Effector memory CD4-positive, alpha-beta T cell (primary cell): ENCODE measurements at places on chromosomes 6 and 20.

DNA sequence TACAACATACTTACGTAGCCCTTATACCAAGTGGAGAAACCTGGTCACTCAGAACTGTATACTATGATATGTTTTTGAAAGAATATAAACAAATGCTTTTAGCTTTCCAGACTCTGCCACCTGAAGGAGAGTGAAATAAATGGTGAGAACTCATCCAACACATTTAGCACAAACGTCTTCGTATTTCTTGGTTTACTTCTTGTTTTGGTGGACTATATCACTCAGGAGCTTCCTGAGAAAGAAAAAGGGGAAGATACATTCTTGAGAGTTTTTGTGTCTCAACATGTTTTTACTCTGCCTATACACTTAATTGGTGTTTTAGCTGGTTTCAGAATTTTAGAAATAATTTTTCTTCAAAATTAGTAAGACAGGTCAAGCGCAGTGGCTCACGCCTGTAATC is 19.4 kb upstream of the CTAGE9 start:
- H3K4me3 ChIP-seq: no peak overlapping the region
- H3K4me1 ChIP-seq: no peaks in the 10 kb centered on the region
- no peaks in the 10 kb centered on the region for H3K36me3 ChIP-seq
- DNase-seq: no peak
- no peak overlapping the region for H3K27ac ChIP-seq

GRCh38 chr20:58839991-58840747 is 10.5 kb downstream of the GNAS-AS1 start:
- H3K27ac ChIP-seq: no peak overlapping the region
- no peak for DNase-seq
- H3K4me1 ChIP-seq: no peaks in the 10 kb centered on the region
- H3K27me3 ChIP-seq: peaks cover 9% of the 10 kb centered on the region
- H3K36me3 ChIP-seq: no peaks in the 10 kb centered on the region
- no peak overlapping the region for H3K4me3 ChIP-seq

DNA sequence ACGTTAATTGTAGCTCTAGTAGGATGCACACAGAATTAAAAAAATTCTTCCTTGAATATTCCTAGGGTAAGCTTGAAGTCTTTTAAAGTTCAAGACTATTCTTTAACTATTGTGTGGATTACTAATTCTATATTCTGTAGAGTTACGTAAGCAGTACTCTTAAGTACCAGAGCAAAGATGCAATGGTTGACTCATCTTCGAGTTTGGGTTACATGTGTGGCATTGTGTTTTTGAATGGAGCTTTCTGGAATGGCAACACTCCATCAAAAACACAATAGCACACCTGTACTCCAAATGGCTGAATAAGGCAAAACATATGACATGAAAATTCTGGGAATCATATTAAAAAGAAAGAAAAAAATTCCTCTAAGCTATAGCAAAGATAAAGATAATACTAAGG is 33.5 kb upstream of the CEP162 start:
- no peak overlapping the region for H3K27ac ChIP-seq
- no peak overlapping the region for H3K4me3 ChIP-seq
- H3K4me1 ChIP-seq: no peaks in the 10 kb centered on the region
- DNase-seq: no peak
- H3K27me3 ChIP-seq: no peaks in the 10 kb centered on the region

DNA sequence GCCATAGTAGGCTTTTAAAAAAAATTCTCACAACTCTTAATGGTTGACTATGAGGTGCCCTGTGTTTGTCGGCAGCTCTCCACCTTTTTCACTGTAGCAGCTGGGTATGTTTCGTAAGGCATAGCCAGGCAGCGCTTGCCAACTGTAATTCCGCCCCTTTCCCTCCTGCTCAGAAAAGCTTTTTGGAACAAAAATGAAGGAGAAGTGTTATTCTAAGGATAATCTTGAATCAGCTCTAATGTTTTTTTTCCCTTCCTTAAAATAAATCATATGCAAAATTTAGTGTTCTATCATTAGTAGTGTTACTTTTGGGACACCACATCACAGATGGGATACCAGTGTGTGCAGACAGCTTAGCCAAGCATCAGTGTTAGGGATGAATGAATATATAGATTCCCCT is 21.2 kb downstream of the RIOK1 start:
- H3K27ac ChIP-seq: no peak overlapping the region
- H3K4me3 ChIP-seq: no peak overlapping the region
- peaks cover 71% of the 10 kb centered on the region for H3K36me3 ChIP-seq

GRCh38 chr20:32762754-32763201 is 593 bp downstream of the DNMT3B start:
- H3K27me3 ChIP-seq: no peaks in the 10 kb centered on the region
- no peak overlapping the region for H3K27ac ChIP-seq
- H3K4me3 ChIP-seq: peak overlapping the region; percentile 74
- DNase-seq: no peak
- H3K4me1 ChIP-seq: peaks cover 13% of the 10 kb centered on the region

- H3K4me1 ChIP-seq: no peaks in the 10 kb centered on the region
- DNase-seq: no peak
- H3K4me3 ChIP-seq: no peak overlapping the region
- no peaks in the 10 kb centered on the region for H3K36me3 ChIP-seq
- H3K27ac ChIP-seq: no peak overlapping the region
These were observed 118.2 kb downstream of the PTCHD4 start for GRCh38 chr6:47992809-47993208.

GRCh38 chr6:30965140-30965601 is 18.3 kb upstream of the MUC21 start:
- no peak for DNase-seq
- H3K4me1 ChIP-seq: no peaks in the 10 kb centered on the region
- H3K27me3 ChIP-seq: no peaks in the 10 kb centered on the region
- no peak overlapping the region for H3K4me3 ChIP-seq
- no peaks in the 10 kb centered on the region for H3K36me3 ChIP-seq

DNA sequence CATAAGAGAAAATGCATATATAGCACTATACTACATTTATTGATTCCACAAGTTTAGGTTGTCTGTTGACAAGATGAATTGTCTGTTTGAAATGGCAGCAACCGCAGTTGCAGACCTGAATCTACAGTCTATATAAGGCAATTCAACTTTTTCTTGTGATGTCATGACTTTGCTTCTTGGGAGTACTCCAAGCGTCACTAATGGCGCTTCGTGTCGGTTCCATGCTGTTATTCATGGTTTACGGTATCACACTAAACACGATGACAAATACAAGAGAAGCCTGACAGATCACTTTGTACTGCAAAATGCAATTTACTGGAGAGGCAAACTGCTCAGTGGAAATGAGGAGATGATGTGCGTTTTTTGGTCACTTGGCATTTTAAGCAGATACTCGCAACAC is 280.3 kb upstream of the TCF21 start:
- no peaks in the 10 kb centered on the region for H3K36me3 ChIP-seq
- H3K4me3 ChIP-seq: no peak overlapping the region
- H3K27me3 ChIP-seq: no peaks in the 10 kb centered on the region

GRCh38 chr6:150638765-150639164 is 39.1 kb downstream of the PLEKHG1 start:
- DNase-seq: no peak
- H3K36me3 ChIP-seq: no peaks in the 10 kb centered on the region
- H3K4me3 ChIP-seq: no peak overlapping the region
- no peaks in the 10 kb centered on the region for H3K4me1 ChIP-seq
- H3K27me3 ChIP-seq: no peaks in the 10 kb centered on the region
- no peak overlapping the region for H3K27ac ChIP-seq

- no peaks in the 10 kb centered on the region for H3K4me1 ChIP-seq
- no peak for DNase-seq
- H3K27me3 ChIP-seq: no peaks in the 10 kb centered on the region
- H3K36me3 ChIP-seq: no peaks in the 10 kb centered on the region
- no peak overlapping the region for H3K27ac ChIP-seq
These were observed 85.3 kb upstream of the BHLHE23 start for GRCh38 chr20:63091901-63092659.

DNA sequence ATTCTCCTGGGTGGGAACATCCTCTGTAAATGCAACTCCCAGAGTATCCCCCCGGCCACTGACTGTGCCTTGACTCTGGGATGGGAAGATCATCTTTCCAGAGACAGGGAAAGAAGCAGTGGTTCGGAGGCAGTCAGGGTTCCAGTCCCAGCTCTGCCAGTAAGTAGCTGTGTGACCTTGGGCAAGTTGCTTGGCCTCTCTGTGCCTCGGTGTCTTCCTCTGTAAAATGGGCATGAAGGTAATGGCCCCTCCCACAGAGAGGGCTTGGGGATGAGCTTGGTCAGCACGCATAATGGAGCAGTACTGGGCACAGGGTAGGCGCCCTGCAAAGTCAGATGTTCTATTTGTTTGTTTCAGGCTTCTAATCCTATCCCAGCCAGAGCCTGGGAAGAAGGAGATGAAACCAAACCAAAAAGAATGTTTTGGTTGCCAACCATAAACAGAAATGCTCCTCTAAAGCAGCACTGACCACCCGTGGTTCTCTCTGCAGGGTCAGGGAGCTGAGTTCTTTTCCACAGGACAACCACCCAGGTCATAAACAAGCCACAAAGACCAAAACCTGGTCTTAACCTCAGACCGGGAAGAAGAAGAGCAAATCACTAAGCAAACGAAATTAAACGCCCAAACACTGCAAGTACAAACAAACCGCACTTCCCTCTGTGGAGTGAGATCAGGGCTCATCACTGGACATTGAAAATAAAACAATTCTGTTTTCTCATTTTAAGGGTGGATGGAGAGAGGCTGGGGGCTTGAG is 381.0 kb upstream of the SULF2 start:
- H3K27ac ChIP-seq: no peak overlapping the region
- no peaks in the 10 kb centered on the region for H3K4me1 ChIP-seq
- DNase-seq: no peak
- no peaks in the 10 kb centered on the region for H3K27me3 ChIP-seq
- no peaks in the 10 kb centered on the region for H3K36me3 ChIP-seq

DNA sequence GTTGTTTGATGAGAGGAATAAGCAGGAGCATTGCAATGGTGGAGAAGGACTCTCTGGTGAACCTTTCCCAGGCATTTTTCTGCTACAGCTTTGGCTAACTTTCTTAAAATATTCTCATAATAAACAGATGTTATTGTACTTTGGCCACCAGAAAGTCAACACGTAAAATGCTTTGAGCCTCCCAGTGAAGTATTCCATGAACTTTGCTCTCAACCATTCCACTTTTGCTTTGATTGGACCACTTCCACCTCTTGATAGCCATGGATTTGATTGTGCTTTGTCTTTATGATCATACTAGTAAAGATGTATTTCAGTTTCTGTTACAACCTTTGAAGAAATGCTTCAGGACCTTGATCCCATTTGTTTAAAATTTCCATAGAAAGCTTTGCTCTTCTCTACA is 241.1 kb downstream of the TENT5A start:
- no peak overlapping the region for H3K4me3 ChIP-seq
- no peaks in the 10 kb centered on the region for H3K4me1 ChIP-seq
- no peaks in the 10 kb centered on the region for H3K36me3 ChIP-seq
- H3K27me3 ChIP-seq: no peaks in the 10 kb centered on the region
- no peak overlapping the region for H3K27ac ChIP-seq
- DNase-seq: no peak

- no peaks in the 10 kb centered on the region for H3K36me3 ChIP-seq
- no peak for DNase-seq
- no peak overlapping the region for H3K27ac ChIP-seq
- H3K4me1 ChIP-seq: no peaks in the 10 kb centered on the region
- H3K27me3 ChIP-seq: no peaks in the 10 kb centered on the region
- H3K4me3 ChIP-seq: no peak overlapping the region
These were observed 104.9 kb downstream of the CENPW start for GRCh38 chr6:126444659-126445273.

- peaks cover 7% of the 10 kb centered on the region for H3K36me3 ChIP-seq
- no peaks in the 10 kb centered on the region for H3K27me3 ChIP-seq
- no peaks in the 10 kb centered on the region for H3K4me1 ChIP-seq
- no peak overlapping the region for H3K27ac ChIP-seq
- no peak overlapping the region for H3K4me3 ChIP-seq
These were observed 54.7 kb upstream of the CDKAL1 start for GRCh38 chr6:20479526-20479925.

DNA sequence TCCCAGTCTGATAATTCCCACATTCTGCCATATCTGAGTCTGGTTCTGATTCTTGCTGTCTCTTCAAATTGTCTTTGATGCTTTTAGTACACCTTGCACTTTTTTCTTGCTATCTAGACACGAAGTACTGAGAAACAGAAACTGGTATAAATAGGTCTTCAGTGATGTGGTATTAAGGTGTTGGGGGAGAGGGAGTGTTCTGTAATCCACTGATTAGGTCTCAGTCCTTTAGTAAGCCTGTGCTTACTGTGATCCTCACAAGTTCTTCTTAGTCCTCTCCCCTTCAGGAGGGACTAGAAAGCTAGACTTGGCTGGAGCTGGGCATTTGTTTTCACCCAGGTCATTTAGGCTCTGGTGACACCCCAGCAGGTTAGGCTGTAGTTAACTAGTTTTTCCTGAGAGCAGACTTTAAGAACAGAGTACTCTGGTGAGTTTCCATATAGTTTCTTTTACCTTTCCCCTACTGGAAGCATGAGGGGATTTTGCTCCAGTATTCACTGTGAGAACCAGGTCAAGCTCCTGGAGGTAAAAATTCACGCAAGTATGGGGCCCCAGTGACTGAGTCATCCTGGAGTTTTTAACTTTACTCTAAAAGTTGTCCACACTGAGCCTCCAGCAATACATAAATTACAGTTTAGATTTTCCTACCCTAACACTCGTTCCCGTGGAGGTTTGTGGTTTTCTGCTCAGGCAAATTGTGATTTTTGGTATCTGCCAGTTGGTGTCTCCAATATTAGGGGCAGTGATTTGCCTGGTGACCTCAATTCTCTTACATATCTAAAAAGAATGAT is 154.6 kb downstream of the CDKAL1 start:
- no peak overlapping the region for H3K4me3 ChIP-seq
- no peaks in the 10 kb centered on the region for H3K36me3 ChIP-seq
- H3K27ac ChIP-seq: no peak overlapping the region
- H3K27me3 ChIP-seq: no peaks in the 10 kb centered on the region

GRCh38 chr6:135479601-135480000 is 17.9 kb downstream of the AHI1 start:
- H3K4me3 ChIP-seq: no peak overlapping the region
- no peaks in the 10 kb centered on the region for H3K4me1 ChIP-seq
- DNase-seq: no peak
- H3K27ac ChIP-seq: no peak overlapping the region
- H3K36me3 ChIP-seq: no peaks in the 10 kb centered on the region
- H3K27me3 ChIP-seq: no peaks in the 10 kb centered on the region

DNA sequence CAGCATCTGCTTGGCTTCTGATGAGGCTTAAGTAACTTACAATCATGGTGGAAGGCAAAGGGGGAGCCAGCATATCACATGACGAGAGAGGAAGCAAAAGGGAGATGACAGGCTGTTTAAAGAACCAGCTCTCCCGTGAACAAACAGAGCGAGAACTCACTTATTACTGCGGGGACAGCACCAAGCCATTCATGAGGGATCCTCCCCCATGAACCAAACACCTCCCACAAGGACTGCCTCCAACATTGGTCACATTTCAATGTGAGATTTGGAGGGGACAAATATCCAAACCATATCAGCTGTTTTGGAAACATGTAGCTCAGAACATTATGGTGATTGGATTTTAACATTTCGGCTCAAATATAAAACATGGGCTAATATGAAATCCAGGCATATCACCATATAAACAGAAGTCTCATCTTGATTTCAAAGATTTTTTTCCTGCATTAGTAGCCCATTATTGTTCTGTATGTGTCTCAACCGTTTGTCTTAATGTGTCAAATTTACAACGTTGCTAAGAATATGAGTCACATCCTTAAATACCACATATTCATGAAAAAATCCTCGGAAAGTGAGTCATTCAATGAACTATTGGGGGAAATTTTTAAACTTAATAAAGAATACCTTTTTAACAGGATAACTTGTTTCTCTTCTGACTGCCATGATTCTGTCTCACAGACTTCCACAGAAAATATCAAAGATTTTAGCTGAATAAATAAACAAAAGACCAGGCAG is 894.3 kb downstream of the TFAP2A start:
- H3K36me3 ChIP-seq: no peaks in the 10 kb centered on the region
- H3K4me1 ChIP-seq: no peaks in the 10 kb centered on the region
- DNase-seq: no peak
- H3K27ac ChIP-seq: no peak overlapping the region
